ENCODE measurements at places on chromosomes 7 and 10.

- DNase-seq: no peak
Measured at GRCh38 chr10:11341283-11341960, 270.0 kb downstream of the USP6NL start.

GRCh38 chr10:111108441-111108840 lies 31.6 kb downstream of the ADRA2A start:
- no peak for DNase-seq

DNA sequence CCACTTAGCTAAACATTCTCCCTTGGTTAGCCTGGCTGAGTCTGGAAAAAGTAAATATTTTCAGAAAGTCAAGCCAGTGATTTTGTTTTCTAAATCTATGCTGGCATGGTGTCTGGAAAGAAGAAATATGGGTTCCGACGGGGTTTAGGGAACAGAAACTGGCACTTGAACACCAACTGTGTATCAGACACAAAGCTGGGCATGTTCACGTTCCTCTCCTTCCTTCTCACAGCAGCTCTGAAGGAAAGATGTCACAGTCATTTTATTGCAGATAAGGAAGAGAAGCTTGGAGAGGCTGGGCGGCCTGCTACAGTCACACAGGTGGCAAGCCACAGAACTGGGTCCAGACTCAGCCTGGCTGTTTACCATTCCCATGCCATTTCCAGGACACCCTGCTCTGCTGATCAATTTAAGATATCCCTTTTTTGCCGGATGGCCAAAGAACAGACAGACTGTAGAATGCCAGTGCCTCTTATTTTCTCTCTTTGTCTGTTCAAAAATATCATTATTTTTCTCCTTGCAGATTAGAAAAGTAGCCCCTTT lies 118.8 kb downstream of the HERPUD2 start:
- DNase-seq: no peak

DNA sequence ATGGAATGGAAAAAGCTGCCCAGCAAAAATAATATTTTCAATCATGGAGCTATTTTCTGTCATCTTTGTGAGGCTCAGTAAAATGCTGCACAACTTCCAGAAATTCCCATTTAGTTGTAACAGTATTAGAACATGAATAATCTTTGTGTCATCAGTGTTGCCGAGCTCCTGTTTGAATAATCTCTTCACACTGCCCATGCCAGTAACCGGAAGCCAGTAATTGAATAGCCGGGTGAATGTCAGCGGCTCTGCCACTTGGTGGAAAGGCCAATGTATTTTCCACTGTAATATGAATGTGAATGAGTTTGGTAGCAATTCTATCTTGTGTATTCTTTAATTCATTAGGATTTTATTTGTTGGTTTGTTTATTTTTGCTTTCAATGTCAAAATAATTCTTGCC lies 172.5 kb upstream of the INSYN2A start:
- no peak for DNase-seq

DNA sequence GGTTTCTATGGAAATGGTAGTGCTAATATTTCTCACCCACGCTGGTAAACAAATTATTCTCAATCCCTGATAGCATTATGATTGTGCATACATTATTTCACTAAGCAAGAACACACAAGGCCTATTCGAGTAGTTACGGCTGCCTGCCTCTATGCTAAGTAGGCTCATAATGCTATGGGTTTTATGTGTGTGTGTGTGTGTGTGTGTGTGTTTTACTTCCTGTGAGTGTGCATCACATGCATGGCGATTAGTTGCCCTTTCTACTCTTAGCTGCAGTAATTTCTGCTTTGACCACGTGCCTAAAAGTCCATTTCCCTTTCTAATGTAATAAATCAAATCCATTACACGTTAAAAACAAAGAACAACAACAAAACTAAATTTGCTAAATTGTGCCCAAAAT lies 117.0 kb downstream of the CHCHD3 start:
- no peak for DNase-seq

- DNase-seq: no peak
Measured at GRCh38 chr7:114997487-114998404, 75.9 kb downstream of the MDFIC start.

- DNase-seq: no peak
Measured at GRCh38 chr7:115037128-115037802, 115.4 kb downstream of the MDFIC start.

- DNase-seq: no peak
Measured at GRCh38 chr7:142739923-142740492, 9.3 kb upstream of the PRSS1 start.

DNA sequence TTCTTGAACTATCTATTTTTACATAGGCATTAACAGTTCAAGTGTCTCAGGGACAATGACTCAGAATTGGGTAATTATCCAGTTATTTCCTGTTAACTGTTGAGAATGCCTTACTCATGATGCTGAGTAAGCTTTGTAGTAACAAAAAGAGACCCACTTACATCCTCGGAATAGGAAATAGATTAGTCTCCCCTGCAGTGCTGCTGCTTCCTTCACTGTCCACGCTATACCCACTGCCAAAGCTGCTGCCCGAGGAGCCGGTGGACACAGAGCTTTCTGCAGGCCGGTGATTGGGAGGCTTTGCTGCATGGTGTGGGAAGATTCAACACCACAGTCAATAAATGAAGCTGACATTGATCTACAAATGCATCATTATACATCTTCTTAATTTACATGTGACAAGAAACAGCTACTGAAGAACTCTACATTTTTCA lies 357.1 kb downstream of the PCLO start:
- DNase-seq: peak; percentile 79

DNA sequence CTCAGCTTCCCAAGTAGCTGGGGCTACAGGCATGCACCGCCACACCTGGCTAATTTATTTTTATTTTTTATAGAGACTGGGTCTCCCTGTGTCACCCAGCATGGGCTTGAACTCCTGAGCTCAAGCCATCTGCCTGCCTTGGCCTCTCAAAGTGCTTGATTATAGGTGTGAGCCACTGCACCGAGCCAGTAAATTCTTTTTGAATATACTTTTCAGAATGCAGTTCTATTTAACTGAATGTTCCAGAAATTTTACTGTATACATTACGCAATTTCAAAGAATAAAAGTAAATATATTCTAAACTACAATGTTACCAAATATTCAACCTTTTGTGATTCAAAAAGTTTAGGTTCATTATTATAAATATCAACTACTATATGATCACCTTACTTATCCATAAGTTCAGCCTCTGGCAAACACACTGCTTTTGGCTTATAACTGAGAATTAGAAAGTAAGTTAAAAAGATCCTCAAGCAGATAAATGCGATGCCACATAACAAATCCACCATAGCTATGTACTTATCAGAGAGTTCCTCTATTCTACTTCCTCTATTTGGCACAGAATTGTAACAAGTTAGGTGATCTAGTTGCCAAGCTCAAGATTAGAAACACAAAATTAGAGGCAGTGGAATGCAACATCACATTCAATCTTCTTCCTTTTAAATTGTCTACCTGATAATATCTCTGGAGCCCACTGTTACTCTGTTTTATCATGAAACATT lies 118.2 kb downstream of the ANK3 start:
- no peak for DNase-seq

DNA sequence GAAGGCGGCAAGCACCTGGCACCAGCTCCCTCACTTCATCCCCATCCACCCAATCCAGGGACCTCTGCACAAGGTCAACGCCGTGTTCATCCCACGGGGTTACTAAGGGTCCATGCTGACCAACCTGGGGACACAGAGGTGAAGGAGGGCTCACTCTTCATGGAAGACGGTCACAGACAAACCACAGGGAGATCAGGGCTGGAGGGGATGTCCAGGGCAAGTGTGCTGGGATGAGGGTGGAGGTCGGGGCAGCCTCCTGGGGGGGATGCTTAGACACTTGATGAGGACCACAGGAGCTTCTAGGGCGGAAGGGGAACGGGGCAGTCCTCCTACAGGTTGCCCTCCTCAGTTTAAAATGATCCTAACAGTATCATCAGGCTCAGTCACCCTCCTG lies 46.7 kb downstream of the FAM53B start:
- DNase-seq: no peak

DNA sequence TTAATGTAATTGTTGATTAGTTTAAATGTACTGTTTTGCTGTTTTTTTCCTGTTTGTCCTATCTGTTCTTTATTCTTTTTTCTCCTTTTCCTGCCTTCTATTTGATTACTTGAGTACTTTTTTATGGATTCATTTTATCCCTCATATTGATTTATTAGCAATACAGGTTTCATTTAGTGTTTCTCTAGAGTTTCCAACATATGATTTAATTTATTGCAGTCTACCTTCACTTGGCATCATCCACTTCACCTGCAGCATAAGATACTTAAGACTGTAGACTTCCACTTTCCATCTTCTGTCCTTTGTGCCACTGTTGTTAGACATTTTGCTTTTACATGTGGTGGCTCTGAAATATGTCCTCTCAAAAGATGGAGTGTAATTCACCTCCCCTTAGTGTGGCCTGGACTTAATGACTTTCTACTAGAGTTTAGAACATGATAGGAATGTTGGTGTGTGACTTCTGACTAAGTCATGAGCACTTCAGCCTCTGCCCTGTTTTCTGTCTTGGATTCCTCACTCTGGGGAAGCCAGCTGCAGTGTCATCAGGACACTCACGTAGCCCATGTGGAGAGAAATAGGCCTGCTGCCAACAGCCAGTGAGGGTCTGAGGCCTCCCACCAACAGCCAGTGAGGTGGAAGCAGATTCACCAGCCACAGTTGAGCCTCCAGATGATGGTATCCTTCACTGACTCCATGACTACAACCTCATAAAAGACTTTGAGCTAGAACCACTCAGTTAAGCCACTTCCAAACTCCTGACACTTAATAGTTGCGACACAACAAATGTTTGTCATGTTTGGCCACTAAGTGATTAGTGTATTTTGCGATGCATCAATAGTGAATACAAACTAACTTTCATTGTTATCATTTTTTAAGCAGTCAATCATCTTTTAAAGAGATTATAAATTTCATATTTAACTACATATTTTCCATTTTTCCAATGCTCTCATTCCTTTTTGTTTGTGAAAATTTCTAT lies 643.5 kb upstream of the DPP6 start:
- no peak for DNase-seq

DNA sequence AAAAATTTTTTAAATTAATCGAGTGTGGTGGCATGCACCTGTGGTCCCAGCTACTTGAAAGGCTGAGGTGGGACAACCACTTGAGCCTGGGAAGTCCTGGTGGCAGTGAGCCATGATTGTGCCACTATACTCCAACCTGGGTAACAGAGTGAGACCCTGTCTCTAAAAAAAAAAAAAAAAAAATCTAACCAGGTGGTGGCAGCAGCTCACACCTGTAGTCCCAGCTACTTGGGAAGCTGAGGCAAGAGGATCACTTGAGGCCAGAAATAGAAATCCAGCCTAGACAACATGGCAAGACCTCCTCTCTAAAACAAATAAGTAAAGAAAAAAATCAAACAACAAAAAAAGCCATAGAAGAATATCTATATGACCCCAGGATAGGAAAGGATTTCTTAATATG lies 3.6 kb upstream of the MYOF start:
- no peak for DNase-seq

DNA sequence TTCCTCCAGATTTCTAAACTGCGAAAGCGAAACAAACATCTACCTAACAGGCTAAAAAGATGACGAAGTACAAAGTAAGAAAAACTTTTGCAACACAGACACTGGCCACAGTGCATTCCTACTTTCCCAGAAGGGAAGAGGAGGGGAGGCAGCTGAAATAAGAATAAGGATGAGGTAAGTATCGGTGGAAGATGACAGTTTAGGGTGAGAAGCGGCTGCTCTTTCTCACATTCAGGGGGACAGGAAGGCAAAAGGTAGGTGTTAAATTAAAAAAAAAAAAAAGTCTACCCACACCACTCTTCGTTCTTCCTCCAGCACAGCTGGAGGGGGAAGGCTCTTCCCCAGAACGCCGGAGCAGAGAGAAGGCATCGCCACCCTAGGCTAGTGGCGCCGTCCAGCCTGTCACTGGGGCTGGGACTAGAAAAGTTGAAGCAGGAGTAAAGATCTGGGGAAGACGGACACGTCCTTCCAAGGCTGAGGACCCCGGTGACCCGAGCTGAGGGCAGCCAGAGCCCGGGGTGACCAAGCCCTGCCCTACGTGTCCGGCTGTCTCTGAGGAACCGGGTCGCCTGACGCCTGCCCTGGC lies 846 bp downstream of the DNAJC1 start:
- DNase-seq: no peak

- no peak for DNase-seq
Measured at GRCh38 chr7:91320366-91321078, 56.3 kb downstream of the FZD1 start.

DNA sequence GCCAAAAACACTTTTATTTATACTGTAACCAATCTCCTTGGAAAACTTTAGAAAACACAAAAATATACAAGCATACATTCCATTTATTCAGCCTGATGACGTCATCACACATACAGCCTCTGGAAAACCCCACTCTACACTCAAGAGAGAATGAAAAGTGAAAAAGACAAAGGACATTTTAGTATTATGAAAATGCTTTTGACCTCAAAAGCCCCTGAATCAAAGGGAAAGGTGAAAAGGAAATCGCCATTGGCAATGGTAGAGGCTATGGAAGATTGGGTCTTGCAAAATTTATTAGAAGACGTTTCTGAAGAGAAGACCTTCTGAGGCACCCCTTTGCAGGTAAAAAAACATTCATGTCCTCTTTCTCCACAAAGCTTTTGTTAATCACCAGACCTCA lies 82.9 kb upstream of the STRIP2 start:
- no peak for DNase-seq

DNA sequence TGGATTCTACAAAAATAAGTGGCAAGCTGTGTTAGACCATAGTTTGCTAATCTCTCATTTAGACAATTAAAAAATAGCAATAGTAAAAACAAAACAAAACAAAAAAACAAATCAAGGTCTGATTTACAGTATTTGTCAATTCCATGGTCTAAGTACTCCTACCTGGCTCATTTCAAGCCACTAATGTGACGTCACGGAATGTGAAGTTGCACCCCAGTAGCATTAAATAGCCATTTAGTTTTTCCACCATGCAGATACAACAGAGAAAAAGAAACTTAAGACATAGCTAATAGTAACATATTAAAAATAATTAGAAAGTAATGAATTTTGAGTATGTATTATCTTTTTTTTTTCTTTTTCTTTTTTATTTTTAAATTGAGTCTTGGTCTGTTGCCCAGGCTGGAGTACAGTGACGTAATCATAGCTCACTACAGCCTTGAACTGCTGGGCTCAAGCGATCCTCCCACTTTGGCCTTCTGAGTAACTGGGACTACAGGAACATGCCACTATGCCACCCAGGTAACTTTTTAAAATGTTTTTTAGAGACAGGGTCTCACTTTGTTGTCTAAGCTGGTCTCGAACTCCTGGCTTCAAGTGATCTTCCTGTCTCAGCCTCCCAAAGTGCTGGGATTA lies 101.2 kb downstream of the MKX start:
- no peak for DNase-seq

All from astrocyte of the cerebellum (primary cell).